Amniotic stem cell (primary cell): ENCODE measurements at places on chromosomes 6 and 20.

GRCh38 chr6:107666981-107667601, 157.0 kb downstream of the SCML4 start:
- no peak for DNase-seq

GRCh38 chr6:56618050-56618449, 24.6 kb downstream of the DST start:
- no peak for DNase-seq

- no peak for DNase-seq
These were observed 132.4 kb downstream of the SOBP start for GRCh38 chr6:107622269-107622668.

- no peak for DNase-seq
These were observed 5.2 kb downstream of the MRPS10 start for GRCh38 chr6:42212442-42212841.

- no peak for DNase-seq
These were observed 112.7 kb downstream of the GJA1 start for GRCh38 chr6:121548131-121548530.

GRCh38 chr6:145749632-145750031, 14.3 kb upstream of the EPM2A start:
- DNase-seq = peak; percentile 33

DNA sequence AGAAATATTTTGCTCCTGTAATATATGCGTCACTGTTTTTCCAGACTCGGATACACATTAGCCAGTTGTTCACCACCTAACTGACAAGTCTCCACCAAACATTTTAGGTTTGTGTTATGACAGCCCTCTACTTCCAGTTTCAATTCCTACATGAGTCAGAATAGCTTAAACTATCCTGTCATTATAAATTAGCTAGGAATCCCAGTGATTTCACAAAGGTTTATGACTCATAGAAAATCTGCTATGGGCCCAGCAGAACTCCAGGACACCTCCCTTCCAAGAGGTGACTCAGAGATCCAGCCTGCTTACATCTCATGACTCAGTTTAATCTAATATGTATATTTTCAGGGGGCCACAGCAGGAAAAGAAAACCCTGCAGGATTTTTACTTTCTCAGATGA, 17.4 kb upstream of the PLCB4 start:
- peak; percentile 93 for DNase-seq

DNA sequence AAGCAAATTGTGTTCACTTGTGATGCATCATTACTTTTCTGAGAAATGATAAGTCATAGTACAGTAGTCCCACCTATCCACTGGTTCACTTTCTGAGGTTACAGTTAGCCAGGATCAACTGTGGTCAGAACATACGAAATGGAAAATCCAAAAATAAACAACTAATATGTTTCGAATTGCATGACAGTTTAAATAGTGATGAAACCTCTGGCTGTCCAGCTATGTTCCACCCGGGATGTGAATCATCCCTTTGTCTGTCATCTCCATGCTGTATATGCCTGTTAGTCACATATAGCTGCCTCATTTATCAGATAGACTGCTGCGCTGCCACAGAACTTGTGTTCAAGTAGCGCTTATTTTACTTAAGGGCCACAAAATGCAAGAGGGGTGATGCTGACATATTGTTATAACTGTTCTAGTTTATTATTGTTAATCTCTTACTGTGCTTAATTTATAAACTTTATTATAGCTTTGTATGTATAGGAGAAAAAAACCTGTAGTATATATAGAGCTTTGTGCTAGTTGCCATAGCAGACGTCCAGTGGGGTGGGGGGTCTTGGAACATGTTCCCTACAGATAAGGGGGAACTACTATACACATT, 29.2 kb downstream of the AFDN start:
- peak; percentile 67 for DNase-seq

GRCh38 chr6:46948699-46949098, 27.0 kb upstream of the ADGRF5 start:
- DNase-seq = no peak

DNA sequence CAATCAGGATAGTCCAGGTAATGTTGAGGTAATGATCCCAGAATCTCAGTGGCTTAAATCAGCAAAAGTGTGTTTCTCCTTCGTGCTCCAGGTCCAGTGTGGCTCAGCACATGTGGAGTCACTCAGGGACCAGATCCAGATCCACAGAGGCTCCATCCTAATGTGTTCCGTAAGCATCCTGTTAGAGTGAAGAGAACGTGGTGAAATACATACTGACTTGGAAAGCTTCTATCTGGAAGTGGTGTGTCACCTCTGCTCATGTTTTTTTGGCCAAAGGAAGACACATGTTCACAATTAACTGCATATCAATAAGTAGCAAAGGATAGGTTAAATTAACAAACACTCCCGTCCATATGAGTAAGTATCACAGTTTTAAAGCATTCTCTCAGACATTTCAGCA, 26.8 kb upstream of the PREP start:
- no peak for DNase-seq

DNA sequence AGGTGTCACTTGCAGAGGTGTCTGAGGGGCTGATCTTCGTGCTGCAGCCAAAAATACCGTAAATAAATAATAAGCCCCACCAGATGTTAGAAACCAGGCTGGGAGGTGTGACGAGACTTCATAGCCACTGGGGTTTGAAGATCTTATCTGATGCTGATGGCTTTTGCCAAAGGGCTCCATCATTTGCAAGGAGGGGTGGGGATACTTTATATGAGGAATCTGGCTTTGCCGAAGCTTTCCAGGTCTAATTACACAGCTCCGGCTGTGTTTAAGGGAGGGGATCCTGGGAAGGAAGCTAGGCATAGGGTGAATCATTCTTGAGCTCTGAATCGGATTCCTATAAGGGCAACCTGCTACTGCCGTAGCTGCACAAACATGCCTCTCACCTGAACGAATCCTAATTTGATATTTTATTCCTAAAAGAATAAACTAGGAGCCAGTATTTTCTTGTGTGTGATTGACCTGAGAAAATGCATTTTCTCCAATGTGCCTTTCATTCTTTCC, 249.6 kb downstream of the SOD2 start:
- DNase-seq = no peak

GRCh38 chr6:168627506-168628175, 186.7 kb downstream of the SMOC2 start:
- no peak for DNase-seq

- no peak for DNase-seq
These were observed 24.9 kb downstream of the TTLL2 start for GRCh38 chr6:167349631-167350274.

DNA sequence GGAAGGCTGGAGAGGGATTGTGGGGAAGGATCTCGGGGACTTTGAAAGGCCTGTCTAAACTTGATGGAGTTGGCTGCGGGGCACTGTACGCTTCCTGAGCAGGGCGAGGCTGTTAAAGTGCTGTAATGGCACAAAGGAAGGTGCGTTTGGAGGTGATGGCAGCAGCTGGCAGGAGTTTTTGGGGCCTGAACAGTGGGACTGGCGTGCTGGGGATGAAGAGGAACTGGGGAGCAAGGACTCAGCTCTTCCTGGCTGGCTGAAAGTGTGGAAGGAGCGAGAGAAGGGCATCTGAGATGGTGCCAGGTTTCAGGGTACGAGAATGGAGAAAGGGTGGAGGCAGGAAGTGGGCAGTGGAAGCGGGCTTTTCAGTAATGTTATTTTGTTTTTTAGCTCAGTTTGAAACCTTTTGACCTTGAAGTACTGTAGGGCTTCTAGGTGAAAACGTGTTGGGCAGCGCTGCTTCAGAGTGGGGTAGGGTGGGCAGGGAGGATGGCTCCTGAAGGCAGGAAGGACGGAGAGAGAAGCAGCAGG, 8.0 kb downstream of the TMEM181 start:
- DNase-seq = no peak

- no peak for DNase-seq
These were observed 39.7 kb upstream of the ASIP start for GRCh38 chr20:34201531-34201930.

- no peak for DNase-seq
These were observed 8.9 kb downstream of the GLP1R start for GRCh38 chr6:39057251-39058155.

GRCh38 chr6:43123461-43124314, 47.4 kb upstream of the SRF start:
- no peak for DNase-seq

- no peak for DNase-seq
These were observed 134.0 kb downstream of the WDR27 start for GRCh38 chr6:169567819-169568218.
